Prostate gland (tissue), 2 donors: ENCODE measurements at places on chromosomes 3 and 15.

DNA sequence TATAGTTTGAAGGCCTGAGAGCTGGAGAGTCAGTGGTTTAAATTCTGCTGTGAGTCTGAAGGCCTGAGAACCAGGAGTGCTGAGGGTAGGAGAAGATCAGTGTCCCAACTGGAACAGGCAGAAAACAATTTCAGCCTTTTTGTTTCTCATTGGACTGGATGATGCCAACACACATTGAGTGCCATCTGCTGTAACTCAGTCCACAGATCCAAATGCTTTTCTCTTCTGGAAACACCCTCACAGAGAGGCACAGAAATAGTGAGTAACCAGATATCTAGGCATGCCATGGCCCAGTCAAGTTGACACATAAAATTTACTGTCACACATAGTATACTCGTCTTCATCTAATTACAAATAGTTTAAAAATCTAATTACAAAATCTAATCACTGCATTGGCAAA lies 100.8 kb downstream of the NEO1 start:
- DNase-seq = no peak

GRCh38 chr3:123137001-123137400 lies 64.7 kb upstream of the SEC22A start:
- DNase-seq = no peak

GRCh38 chr3:78888635-78889034 lies 879.2 kb downstream of the ROBO1 start:
- no peak for DNase-seq

- DNase-seq = no peak
These were observed 193.0 kb upstream of the RARB start for GRCh38 chr3:25235031-25235430.

GRCh38 chr3:139449566-139449965 lies 26.8 kb downstream of the RBP2 start:
- DNase-seq = no peak

DNA sequence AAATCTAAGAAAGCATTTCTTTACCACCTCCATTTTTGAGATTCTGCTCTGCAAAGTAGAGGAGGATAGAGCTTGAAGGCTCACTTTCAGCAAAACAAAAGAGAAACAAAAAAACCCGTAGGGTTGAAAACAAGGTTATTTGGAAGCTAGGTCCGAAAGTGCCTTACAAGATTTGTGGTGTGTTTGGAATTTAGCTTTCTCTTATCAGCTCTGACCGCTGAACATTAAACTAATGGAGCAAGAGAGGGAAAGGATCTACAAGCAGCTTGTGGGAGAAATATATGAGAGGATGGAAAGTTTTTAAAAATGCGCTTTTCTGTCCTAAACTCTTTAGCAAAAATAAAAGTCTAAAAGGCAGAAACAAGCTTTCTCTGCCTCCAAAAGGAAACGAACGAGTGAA lies 545.5 kb downstream of the NTRK3 start:
- DNase-seq = no peak

DNA sequence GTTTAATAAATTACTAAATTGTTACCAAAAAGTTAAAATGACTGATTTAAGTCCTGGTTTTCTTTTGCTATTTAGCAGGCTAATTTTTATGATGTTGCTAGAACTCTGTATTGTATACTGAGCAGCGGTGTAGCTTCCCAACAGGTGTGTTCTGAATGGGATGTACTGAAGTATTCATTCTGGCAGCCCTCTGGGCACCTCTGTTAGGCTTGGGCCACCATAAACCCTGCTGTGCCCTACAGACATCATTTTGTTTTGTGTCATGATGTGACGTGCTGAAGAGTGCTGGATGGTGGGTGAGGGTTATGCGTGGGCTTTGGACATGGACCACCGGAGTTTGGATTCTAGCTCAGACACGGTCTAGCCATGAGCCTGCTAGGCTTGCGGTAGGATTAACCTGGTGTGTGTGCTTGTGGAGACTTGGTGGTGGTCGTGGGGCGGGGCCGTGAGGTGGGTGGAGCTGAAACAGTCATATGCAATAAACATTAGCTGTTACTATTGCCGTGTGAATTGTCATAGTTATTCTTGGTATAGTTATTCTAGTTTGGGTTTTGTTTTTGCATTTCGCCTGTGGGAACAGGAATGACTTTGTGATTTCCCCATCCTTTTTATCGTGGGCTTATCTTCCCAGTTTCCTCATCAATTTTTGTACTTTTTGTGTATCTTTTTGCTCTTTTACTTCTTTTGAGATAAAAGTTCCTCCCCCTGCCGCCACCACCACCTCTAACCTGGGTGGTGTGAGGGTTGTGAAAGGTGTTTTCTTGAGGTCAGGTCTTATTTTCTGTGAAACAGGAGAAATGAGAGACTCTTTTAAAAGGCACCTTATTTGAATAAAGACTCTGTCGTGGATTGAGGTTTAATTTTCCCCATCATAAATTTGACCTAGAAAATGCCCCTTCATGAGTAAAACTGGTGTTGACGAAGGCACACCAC lies 93.7 kb downstream of the MCTP2 start:
- DNase-seq = no peak

- DNase-seq = no peak
These were observed 3.8 kb downstream of the ANP32A start for GRCh38 chr15:68816795-68817303.

DNA sequence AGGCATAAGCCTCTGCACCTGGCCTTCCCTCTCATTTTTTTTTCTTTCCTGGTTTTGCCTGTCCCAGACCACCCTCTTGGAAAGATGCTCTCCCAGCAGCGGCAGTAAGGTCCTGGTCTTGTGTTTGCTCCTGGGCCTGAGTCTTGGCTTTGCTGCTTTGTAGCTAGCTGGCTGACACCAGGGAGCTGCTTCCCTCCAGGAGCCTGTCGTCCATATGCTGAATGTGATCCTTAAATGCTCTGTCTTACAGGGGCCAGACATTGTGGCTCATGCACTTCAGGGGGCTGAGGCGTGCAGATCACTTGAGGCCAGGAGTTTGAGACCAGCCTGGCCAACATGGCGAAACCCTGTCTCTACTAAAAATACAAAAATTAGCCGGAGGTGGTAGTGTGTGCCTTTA lies 17.2 kb downstream of the FLNB start:
- no peak for DNase-seq

DNA sequence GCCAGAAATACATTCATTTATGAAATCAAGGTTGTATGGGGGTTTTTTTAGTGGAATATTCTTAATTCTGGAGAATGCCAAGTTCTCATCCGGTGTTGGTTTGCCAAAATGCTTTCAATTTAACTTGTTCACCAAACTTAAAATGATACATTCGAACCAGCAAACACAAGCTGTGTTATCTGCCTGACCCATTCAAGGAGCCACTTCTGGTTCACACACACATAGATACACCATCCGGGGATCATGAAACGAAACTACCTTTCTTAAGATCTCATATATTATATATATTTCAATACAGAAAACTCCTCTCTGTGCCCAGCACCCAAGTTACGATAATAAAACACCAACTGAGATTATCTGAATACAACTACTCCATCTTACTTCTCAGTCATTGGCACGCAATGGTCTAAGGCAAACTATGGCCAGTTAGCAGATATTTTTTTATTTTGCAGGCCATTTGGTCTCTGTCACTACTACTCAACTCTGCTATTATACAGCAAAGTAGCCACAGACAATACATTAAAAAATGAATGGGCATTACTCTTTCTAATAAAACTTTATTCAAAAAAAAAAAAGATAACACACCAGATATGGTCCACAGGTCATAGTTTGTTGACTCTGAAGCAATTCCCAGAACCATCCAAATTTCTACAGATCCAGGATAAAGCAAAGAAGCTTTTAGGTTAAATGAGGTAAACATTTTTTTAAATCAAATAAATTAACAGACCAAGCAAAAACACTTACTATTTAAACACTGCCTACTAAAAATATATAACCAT lies 89.6 kb downstream of the TBL1XR1 start:
- DNase-seq = no peak

- no peak for DNase-seq
These were observed 450.6 kb upstream of the TGFBR2 start for GRCh38 chr3:30155755-30156154.

GRCh38 chr15:55564347-55565145 lies 23.6 kb downstream of the PYGO1 start:
- DNase-seq = no peak

DNA sequence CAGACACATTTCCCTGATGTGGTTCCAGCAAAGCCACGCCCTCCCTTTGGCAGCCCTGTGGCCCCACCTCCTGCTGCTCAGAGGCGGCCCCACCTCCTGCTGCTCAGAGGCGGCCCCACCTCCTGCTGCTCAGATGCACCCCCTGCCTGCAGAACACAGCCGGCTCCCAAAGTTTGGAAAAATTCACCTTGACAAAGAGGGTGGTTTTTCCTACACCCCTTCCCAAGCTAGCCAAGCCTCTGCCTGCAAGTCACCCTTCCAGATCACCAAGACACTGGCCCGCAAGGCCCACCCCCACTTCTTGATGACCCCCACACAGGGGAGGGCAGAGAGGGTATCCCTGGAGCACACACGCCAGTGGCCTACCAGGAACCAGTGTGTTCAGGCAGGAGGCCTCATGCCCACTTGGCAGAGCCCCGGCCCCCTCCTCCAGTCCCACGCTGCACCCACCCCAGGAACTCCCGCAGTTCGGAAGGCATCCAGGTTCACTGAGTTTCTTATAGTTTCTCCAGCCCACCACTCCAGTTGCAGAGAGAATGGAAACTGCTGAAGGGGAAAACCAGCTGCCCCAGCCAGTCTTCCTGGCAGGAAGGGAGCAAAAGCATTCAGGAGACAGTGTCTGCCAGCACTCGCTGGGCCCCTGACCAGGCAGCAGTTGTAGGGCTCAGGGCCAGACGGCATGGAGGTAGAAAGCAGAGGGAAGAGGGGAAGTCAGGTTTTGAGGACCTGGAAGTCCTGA lies 2.3 kb upstream of the HAPLN3 start:
- peak; percentile 81 for DNase-seq

- DNase-seq = no peak
These were observed 6.7 kb downstream of the CA12 start for GRCh38 chr15:63374686-63375520.

DNA sequence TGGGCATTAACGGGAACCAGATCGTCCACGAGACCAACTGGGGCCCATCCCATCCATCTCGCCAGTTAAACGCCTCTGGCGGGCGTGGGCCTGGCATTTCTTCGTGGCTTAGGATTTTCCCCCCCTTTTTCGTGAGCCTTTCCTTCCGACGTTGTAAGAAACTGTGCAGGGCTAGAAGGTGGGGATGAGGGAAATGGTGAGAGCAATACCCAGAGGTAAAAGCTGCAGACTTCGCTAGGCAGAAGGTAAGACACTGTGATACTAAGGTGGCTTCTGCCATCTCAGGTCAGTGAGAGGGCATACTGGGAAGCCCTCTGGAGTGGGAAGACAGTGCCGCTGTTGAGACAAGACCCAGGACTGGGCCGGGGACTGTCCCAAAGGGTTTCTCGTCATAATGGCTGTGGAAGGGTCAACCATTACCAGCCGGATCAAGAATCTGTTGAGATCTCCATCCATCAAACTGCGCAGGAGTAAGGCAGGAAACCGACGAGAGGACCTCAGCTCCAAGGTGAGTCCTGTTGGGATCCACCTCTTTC lies 666 bp downstream of the MAPKBP1 start:
- no peak for DNase-seq

- DNase-seq = no peak
These were observed 111.3 kb downstream of the BBX start for GRCh38 chr3:107634099-107634489.

GRCh38 chr3:141150081-141150830 lies 81.4 kb upstream of the PXYLP1 start:
- DNase-seq = no peak

DNA sequence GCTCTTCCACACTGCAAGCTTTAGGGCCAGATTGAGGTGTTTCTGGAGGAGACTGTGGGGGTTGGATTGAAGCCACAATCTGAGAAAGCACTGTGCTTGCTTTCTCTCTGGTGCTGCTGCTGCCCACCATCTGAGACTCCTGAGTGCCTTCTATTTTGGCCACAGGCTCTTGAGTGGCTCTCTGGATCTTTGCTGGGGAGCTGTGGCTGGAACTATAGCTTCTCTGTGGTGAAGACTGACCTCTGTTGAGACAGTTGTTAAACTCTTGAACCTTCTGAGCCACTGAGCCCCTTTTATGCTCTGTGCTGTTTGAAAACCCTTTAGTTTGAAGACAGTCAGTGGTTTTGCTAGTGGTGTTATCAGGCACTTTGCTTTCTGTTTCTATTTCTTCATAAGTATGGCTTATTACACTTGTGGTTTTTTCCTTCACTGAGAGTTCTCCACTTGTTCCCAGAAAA lies 108.7 kb upstream of the TSPAN3 start:
- DNase-seq = no peak

- no peak for DNase-seq
These were observed 48.9 kb upstream of the SLC6A6 start for GRCh38 chr3:14353502-14353901.

GRCh38 chr3:73586190-73586589 lies 38.6 kb downstream of the PDZRN3 start:
- no peak for DNase-seq

GRCh38 chr15:49875392-49875791 lies 243.6 kb downstream of the ATP8B4 start:
- DNase-seq = no peak

DNA sequence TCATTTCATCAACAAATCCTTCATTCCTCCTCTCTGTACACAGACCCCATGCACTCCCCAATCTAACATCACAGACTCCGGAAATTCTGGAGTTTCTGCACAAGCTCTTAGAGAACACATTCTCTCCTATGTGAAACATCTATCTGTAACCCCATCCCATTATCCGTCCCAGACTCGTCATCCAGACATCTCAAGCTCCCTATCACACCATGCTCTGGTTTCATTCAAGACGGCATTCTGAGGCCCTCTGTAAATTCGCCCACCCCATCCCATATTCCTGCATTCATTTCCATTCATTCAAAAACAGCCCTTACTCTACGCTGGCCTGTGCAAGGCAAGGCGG lies 575 bp downstream of the LEO1 start:
- DNase-seq = no peak

DNA sequence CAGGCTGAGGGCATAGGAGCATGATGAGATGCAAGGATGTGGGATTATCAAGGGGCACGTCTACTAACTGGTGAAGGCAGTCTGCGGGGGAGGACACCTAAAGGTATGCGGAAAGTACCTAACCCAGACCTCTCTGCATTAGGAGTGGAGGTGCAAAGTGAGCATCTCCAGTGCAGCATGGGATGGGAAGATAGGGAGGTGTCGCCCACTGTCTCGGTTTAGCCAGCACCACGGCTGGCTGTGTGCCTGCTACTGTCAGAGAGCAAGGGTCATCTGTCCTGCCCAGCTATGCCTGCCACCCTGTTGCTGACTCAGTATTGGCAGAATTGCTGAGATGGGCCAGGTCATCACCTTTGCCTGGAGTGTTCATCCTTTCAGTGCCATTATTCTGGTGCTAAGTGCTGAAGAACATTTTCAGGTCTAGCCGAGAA lies 40.1 kb downstream of the OXNAD1 start:
- no peak for DNase-seq

GRCh38 chr3:15271785-15272381 lies 60.5 kb downstream of the SH3BP5 start:
- no peak for DNase-seq

DNA sequence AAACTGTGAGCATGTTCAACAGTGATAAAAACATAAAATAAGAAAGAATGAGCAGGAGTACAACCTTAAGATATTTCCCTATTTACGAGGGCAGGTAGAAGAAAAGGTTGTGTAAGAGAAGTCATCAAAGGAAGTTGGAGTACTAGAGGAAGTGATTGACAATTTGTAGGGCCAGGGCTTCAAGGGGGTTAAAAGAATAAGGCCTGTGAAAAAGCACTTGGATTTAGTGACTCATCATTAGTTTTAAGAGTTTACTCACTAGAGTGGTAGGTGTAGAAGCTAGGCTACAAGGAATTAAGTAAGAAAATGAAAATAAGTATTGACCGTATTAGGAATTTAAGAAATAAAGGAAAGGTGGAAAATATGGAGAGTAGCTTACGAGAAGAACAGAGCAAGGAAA lies 23.6 kb downstream of the KCNMB3 start:
- no peak for DNase-seq

GRCh38 chr3:49498239-49498638 lies 28.2 kb downstream of the DAG1 start:
- DNase-seq = no peak
